SIG-M5 (cell line): ENCODE measurements at places on chromosomes 11 and 22.

DNA sequence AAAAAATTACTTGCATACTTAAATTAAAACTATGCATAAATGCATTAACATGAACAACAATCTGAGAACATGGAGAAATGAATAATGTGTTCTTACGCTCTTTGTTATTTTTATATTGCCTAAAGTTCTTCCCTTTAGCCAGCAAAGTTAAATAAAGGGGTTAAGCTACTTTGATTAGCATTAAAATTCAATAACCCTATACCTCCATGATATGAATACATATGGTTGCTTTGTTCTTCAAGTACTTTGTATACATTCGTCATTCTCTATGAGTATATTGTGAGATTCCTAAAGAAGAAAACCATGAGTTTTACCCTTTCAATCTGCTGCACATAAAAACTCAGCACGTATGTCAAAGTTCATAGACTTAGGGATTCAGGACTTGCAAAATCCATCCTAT is 578.3 kb downstream of the DLG2 start:
- DNase-seq: no peak

DNA sequence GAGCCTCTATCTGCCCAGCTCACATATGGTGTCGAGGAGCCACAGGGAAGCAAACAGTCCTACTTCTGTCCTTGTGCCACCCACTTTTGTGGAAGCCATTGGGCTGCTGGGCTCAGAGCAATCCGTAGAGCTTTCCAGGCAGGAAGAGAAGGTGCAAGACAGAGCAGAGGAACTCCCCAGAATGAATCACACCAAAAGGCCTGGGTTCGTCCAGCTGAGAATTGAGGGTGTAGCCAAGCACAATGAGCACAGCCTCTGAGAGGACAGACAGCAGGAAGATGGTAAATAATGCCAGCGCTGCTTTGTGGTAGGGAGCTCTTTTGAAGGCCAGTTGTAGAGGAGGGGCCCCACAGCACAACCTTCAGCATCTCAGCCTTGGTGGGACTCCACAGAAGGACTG is 237.8 kb downstream of the GRIK4 start:
- DNase-seq: no peak

GRCh38 chr11:133545199-133545803 is 13.0 kb upstream of the OPCML start:
- DNase-seq: no peak

DNA sequence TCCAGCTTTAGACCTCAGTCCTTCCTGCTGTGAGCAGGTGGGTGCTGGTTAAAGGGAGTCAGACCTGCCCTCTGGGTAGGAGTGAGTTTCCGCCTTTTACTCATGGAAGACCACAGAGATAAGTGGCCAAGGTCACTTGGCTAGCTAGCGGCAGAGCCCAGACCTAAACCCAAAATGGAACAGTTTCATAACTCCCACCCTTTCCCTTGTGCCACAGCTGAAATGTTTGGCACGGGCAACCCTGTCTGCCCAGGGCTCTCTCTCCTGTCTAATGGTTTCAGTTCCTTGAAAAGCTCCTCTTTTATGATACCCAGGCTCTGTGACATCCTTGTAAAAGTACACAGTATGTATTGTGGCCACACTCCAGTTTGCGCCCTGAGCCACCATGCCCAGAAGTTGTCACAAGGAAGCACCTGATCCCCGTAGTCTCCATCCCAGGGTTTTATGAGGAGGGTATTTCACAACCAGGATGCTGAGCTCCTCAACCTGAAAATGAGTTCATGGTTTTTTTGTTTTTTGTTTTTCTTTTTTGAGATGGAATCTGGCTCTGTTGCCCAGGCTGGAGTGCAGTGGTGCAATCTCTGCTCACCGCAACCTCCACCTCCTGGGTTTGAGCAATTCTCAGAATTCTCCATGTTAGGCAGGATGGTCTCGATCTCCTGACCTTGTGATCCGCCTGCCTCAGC is 5.1 kb downstream of the MB start:
- DNase-seq: no peak

- no peak for DNase-seq
These were observed 38.4 kb upstream of the CLPB start for GRCh38 chr11:72472765-72473164.

DNA sequence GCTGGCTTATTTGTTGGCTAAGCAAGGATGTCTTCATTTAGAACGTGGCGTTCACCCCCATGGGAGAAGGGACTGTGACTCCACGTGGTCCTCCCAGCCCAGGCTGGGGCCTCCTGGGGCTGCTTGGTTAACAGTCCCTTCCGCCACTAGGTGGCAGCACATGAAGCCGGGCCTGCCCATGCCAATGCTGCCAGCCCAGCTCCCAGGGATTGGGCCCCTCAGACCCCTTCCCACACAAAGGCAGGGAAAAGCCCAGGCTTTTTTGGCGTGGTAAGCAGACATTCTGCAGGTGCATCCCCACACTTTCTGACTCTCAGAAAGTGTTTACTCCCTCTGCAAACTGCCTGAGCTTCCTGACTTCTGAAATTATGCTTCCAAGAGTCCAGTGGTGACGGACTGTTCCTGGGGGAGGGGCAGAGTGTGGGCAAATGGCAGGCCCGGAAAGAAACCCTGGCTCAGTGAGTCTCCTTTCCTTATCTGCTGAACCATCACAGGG is 3.1 kb downstream of the CBX6 start:
- no peak for DNase-seq

GRCh38 chr22:49514211-49514610 is 313.5 kb downstream of the BRD1 start:
- DNase-seq: no peak

DNA sequence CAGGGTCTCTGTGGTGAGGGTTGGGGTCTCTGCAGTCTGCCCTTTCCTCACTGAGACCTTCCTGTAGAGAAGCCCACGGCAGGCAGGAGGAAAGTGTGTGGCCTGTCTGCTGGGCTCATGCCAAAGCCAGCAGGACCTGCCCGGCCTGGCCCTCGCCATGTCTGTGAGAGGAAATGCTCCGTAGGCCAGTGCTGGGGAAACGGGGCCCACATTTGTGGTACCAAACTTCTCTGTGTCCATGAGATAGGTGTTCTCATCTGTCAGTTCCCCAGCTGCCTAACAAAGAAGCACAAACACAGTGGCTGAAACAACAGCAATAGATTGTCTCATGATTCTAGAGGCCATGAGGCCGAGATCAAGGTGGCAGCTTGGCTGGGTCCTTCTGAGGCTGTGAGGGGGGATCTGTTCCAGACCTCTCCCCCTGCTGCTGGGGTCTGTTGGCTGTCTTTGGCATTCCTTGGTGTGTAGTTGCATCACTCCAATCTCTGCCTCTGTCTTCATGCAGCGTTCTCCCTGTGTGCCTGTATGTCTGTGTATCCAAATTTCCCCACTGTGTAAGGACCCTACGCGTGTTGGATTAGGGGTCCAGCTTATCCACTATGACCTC is 772.5 kb downstream of the TBC1D22A start:
- DNase-seq: no peak

DNA sequence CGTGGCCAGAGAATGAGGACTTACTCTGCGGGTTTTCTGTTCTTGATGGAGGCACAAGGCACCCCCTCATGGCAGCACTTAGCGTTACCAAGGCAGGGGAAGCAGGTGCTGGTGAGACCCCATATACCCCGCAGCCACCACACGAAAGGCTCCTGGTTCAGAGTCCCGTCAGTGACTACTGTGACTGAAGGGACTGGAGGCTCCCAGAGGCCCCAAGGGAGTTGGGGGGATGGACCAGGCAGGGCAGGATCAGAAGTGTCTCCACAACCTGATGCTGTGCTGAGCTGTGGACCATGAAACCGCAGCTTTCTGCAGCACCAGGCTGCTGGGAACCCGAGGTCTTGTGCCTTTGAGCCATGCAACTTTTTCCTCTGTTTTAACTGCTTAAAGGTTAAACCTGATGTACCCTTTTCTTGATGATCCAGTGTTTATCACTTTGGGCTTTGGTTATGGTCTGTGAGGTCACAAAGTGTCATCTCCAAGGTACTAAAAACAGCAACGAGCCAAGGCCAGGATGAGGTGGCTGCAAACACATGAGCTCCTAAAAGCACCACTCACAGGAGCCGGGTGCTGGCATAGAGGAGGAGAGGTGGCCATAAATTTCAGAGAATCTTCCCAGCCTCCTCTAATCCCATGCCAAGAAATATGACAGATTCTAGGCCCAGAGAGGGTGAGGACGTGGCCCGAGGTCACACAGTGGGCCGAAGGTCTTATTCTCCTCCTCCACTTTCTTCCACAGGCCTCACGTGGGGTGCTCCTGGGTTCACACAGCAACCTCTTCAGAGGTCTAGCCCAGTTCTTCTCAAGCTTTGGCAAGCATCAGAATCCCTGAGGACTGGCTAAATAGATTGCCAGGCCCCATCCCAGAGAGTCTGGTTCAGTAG is 4.2 kb upstream of the LRRC32 start:
- DNase-seq: no peak

- DNase-seq: no peak
These were observed 9.6 kb upstream of the PDE2A start for GRCh38 chr11:72683782-72684200.

DNA sequence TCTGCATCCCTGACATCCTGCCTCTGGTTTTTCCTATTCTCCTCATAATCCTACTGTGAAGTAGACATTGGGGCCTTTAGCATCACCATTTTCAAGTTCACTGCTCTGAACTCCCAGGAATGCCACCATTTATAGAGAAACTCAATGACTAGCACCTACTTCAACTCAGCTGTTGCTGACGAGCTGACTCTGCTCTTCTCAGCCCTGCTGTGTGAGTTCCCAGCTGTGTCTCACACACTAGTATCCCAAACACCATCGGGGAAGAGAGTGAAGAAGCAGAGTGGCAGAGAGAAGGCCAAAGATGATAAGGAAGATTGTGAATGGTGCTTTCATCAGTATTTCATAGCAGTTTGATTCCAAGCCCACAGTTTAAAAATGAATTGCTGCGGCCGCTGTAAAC is 71.9 kb downstream of the PLEKHA7 start:
- no peak for DNase-seq

- no peak for DNase-seq
These were observed 58.1 kb downstream of the CHRDL2 start for GRCh38 chr11:74672956-74673692.

GRCh38 chr11:109329716-109330115 is 92.3 kb upstream of the C11orf87 start:
- DNase-seq: no peak

- no peak for DNase-seq
These were observed 10.6 kb downstream of the NADSYN1 start for GRCh38 chr11:71463331-71464211.

GRCh38 chr11:11407763-11408084 is 54.7 kb upstream of the CSNK2A3 start:
- no peak for DNase-seq

GRCh38 chr11:62088331-62088933 is 35.4 kb upstream of the INCENP start:
- no peak for DNase-seq

DNA sequence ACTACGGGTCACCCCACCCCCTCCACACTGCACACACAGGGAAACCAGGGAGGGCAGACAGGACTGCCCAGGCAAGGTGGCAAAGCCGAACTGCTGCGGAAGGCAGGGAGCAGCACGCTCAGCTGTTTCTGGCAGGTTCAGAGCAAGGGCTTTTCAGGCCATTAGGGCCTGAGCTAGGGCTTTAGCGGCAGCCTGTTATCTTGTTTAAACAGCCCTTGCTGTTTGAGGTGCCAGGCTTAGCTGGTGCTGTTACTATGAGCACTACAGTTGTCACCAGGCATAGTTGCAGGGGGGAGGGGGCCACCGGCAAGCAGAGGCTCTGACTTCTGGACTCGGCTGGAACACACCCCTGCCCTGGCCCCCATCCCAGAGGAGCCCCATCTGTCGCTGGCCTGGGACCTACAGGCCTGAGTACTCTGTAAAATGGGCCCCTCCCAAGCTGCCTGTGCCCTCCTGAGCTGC is 34.9 kb downstream of the RSPH14 start:
- DNase-seq: no peak

DNA sequence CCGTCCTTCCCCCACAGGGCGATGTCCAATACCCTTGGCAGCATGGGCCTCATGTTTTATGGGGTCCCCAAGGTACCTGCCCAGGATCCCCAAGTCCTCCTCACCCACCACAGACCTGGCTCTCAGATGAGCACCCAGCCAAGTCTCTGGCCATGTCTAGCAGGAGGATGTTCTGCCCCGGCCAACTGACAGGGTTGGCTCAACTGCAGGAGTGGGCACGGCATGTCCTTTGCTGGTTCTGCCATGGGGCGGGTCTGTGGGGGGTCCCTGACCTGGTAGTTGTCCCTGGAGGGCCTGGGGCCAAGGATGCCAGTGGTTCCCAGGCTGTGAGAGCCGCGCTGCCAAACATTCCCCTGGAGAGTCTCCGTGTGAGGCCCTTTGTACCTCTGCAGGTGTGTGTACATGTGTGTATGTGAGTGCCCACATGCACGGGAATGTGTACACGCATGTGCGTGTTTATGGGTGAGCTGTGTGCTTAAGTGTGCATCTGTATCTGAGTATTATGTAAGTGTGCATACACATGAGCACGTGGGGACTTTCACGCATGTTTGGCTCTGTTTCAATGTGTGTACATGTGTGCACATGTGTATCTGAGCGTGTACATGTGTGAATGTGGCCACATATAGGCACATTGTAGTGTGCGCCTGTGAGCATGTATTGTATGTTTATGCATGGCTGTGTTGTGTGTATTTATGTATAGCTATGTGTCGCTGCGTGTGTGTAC is 85.5 kb downstream of the KCNQ1 start:
- DNase-seq: no peak

- DNase-seq: no peak
These were observed 427.5 kb upstream of the CCDC90B start for GRCh38 chr11:83713708-83714107.

DNA sequence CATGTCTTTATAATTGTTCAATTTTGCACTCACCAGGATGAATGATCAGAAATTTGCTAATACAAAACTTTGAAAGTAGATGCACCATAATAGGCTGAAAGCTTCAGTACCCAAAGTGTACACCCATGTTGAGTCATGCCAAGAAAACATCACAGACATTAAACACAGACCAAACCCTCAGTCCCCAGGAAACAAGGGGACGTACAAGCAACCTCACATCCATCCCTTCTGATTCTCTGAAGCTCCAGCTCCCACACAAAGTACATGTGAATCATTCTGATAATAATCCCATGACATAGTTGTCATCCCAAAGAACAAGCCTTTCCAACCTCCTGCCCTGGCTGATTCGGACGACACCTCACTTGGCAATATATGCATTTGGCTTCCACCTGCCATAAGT is 183.8 kb downstream of the SNX19 start:
- DNase-seq: no peak

- no peak for DNase-seq
These were observed 1004.5 kb upstream of the CCDC90B start for GRCh38 chr11:84290647-84291046.

GRCh38 chr11:48210052-48210451 is 6.6 kb upstream of the OR4B1 start:
- DNase-seq: no peak

GRCh38 chr11:113470233-113470632 is 5.0 kb downstream of the DRD2 start:
- no peak for DNase-seq

GRCh38 chr11:34160791-34161190 is 55.4 kb downstream of the NAT10 start:
- DNase-seq: no peak

GRCh38 chr11:8440649-8441048 is 153.4 kb downstream of the STK33 start:
- no peak for DNase-seq
